RWPE1 (cell line): ENCODE measurements at places on chromosomes 1 and 21.

DNA sequence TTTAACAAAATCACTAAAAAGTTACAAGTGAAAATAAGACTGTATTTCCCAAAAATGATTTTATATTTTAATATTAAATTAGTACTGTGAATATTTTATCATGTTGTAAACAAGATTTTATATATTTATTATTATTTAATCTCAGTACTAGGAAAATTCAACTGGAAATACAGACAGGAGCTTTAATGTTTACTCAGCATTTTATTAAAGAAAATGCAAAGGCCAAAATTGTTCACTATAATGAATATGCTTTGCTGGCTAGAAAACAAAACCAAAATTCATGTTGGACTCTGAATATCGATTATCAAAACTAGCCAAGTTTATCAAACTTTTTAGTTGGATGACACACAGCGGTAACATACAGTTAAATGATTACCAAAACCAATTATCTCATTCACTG, 782.3 kb downstream of the AMY1C start:
- no peak for DNase-seq

GRCh38 chr1:40944326-40944725, 35.2 kb upstream of the CTPS1 start:
- DNase-seq, result peak; percentile 77

- peak; percentile 13 for DNase-seq
Observed at GRCh38 chr1:36248250-36248894, 24.1 kb downstream of the THRAP3 start.

DNA sequence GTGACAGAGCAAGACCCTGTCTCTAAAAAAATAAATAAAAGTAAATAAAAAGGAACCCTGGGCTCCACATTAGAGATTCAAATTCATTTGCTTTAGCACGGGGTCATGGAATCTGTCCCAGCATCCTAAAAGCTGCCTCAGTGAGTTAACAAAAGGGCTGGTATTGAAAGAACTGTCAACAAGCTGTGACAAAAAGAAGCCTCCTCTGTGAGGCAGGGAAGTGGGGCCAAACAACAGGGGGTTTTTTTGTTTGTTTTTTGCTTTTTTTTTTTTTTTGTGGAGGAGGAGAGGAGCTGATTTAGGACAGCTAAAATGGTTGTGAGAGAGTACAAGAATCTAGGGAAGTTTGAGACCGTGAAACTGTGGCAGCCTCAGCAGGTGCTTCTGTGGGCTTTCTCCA, 115.7 kb downstream of the LIPI start:
- DNase-seq, result no peak

DNA sequence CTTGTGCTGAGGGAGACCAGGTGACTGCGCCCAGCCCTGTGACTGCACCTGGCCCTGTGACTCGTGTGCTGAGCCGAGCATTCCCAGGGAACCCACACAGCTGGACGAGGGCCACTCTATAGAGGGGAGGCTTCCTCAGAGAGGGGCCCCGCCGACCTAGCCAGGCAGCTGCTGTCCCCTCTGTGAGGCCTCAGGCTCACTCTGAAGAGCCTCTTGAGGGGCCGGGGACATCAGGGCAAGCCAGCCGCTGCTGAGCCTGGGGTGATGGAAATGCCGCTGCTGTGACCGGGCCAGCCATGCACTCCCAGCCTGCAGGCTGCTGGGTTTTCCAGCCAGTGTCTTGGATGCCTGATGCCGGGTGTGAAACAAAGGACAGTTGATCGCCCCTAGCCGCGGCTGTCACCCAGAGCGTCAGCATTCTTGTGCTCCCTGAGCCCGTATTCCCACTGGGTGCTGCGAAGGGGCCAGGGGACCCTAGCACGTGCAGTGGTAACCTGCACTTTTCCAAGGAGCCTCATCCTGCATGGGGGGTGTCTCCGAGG, 17.5 kb downstream of the PFKL start:
- DNase-seq, result no peak

- DNase-seq, result no peak
Observed at GRCh38 chr21:37865156-37865555, 51.1 kb downstream of the KCNJ6 start.

GRCh38 chr1:209657140-209657879, 5.1 kb upstream of the LAMB3 start:
- DNase-seq, result peak; percentile 57

- DNase-seq, result no peak
Observed at GRCh38 chr1:226123212-226123560, 60.7 kb downstream of the H3-3A start.

- DNase-seq, result peak; percentile 83
Observed at GRCh38 chr1:201309416-201309815, 26.1 kb downstream of the PKP1 start.
